ENCODE measurements at places on chromosomes 11 and 22. TPM values are rescaled to one million over a fixed set of nuclear protein-coding genes. Genes with fewer than 3 reads are reported as not detected.

Gene KCNK4
- total RNA-seq = 0.86 TPM

Gene F2
- 0.14 TPM for total RNA-seq

Gene TRIM51
- 0.25 TPM for total RNA-seq

Gene IGLL5
- total RNA-seq = 124 TPM

Gene ZFTA
- total RNA-seq = 5.3 TPM

Gene ANGPTL5
- total RNA-seq = not detected

DNA sequence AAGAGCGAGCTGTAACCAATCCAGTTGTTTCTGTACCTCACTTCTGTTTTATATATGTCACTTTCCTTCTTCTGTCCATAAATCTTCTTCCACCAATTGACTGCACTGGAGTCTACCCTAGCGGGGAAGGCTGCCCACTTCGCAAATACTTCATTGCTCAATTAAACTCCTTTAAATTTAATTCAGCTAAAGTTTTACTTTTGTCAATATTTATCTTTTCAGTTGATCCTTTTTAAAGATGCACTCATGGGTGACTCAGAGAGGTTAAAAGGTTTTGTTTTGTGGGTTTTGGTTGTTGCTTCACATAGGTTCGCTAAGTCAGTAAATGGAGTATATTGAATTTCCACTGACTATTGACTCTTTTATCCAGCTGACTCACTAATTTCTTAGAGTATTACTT lies 597.2 kb downstream of the DLG2 start:
- H3K27ac ChIP-seq = no peak overlapping the region
- H3K4me1 ChIP-seq = no peaks in the 10 kb centered on the region
- H3K4me3 ChIP-seq = no peak overlapping the region
- no peak for DNase-seq
- no peaks in the 10 kb centered on the region for H3K36me3 ChIP-seq
- no peaks in the 10 kb centered on the region for H3K27me3 ChIP-seq

- peaks cover 16% of the 10 kb centered on the region for H3K4me1 ChIP-seq
- no peaks in the 10 kb centered on the region for H3K36me3 ChIP-seq
- peak overlapping the region; percentile 91 for H3K27ac ChIP-seq
These were observed 58.2 kb upstream of the FTH1 start for GRCh38 chr11:62025487-62026105.

GRCh38 chr11:28003615-28004014 lies 104.3 kb downstream of the KIF18A start:
- no peaks in the 10 kb centered on the region for H3K4me1 ChIP-seq
- H3K4me3 ChIP-seq = no peak overlapping the region
- H3K36me3 ChIP-seq = no peaks in the 10 kb centered on the region
- H3K27me3 ChIP-seq = no peaks in the 10 kb centered on the region

GRCh38 chr22:49004484-49005399 lies 822.9 kb downstream of the BRD1 start:
- no peaks in the 10 kb centered on the region for H3K27me3 ChIP-seq
- no peak overlapping the region for H3K4me3 ChIP-seq
- no peaks in the 10 kb centered on the region for H3K4me1 ChIP-seq
- H3K27ac ChIP-seq = no peak overlapping the region
- DNase-seq = no peak

DNA sequence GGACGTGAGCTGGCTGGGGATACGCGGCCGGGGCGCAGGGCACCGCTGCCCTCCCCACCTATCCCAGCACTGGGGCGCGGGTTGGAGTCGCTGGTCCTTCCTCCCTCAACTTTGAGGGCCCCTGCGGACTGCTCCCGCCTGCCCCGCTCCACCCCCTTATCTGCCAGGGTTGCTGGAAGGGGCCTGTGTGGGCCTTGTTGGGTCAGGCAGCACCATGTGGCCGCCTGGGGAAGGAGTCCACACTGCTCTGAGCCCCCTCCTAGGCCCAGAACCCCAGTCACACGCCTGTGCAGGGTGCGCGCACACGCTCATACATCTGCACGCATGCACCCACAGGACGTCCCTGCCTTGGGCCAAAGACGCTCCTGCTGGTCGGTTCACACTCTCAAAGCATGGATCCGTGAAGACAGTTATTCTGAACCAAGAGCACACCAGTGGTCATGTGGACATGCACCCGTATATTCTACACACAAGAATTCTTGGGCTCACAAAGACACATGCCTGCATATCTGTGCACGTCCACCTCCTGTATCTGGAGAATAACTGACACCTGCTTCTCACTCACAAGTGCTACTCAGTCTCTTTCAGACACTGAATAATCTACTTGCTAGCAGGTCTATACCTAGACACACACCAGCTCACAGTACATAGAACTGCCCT lies 710 bp downstream of the TUB start:
- no peaks in the 10 kb centered on the region for H3K36me3 ChIP-seq
- H3K4me1 ChIP-seq = peaks cover 5% of the 10 kb centered on the region
- H3K27ac ChIP-seq = no peak overlapping the region

- no peaks in the 10 kb centered on the region for H3K4me1 ChIP-seq
- no peaks in the 10 kb centered on the region for H3K27me3 ChIP-seq
- H3K4me3 ChIP-seq = no peak overlapping the region
- H3K27ac ChIP-seq = no peak overlapping the region
- no peak for DNase-seq
These were observed 16.9 kb downstream of the EIF3F start for GRCh38 chr11:8004008-8004407.

DNA sequence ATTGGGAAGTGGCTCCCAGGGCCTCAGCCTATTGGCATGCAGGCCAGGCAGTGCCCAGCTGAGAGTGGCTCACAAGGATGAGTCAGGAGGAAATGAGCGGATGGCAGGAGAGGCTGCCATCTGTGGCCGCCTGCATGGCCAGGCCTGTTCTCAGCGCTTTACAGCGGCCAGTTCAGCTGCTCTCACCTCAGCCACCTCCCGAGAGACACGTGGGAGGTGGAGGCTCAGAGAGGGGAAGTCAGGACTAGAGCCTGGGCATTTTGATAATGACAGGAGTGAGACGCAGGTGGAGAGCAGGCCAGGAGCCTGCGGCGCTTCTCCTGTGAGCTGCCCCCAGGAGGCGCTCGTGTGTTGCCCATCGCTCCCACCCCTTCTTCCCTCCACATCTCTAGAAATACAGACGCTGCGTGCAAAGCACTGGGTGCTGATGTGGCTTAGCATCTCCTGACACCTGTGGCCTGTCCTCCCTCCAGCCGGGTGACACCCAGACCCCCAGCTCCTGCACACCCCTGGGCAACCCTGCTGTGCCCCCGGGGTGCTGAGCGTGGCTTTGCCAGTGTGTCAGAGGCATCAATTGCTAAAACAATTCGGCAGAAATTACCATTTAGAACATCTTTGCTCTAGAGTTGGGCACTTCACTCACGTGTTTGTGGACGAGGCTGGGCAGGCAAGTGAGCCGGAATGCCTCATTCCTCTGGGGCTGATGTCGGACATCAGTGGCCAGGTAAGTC lies 21.4 kb upstream of the PANX2 start:
- H3K4me3 ChIP-seq = no peak overlapping the region
- H3K27me3 ChIP-seq = no peaks in the 10 kb centered on the region
- H3K4me1 ChIP-seq = peaks cover 11% of the 10 kb centered on the region
- peak; percentile 91 for DNase-seq
- no peaks in the 10 kb centered on the region for H3K36me3 ChIP-seq

GRCh38 chr22:32574958-32575910 lies 100.6 kb downstream of the FBXO7 start:
- H3K27ac ChIP-seq = no peak overlapping the region
- no peaks in the 10 kb centered on the region for H3K36me3 ChIP-seq

DNA sequence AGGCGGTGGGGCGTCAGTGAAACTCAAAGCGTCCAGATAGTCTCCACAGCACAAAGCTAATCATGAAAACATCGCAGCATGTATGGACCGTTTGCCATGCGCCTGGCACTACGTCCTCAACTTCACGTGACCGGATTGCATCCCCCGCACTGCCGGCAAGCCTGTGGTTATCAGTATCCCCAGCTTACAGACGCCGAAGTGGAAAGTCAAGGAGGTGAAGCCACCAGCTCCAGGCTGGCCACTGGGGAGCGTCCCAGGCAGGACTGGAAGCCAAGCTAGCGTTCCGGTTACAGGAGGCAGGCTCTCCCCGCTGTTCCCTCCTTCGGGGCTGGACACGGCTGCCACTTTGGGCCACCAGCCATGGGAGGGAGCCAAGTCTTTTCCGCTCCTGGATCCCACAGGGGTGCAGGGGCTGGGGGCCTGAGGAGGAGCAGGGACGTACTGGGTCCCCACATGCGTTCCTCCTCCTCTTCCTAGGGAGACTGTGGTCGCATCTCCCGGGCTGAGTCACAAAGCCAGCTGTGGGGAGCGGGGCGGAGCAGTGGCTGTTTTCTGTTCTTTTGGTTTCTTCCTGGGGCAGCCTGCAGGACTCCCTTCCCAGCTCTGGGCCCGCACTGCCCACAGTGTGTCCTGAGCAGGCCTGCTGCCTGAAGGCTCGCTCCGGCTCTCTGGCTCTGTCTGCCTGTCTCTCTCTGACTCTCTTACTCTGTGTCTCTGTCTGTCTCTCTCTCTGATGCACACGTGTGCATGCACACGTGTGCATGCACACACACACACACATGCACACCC lies 4.3 kb upstream of the OSBPL5 start:
- H3K27me3 ChIP-seq = peaks cover 9% of the 10 kb centered on the region
- peak; percentile 26 for DNase-seq
- peaks cover 29% of the 10 kb centered on the region for H3K4me1 ChIP-seq
- H3K36me3 ChIP-seq = no peaks in the 10 kb centered on the region
- H3K4me3 ChIP-seq = no peak overlapping the region

DNA sequence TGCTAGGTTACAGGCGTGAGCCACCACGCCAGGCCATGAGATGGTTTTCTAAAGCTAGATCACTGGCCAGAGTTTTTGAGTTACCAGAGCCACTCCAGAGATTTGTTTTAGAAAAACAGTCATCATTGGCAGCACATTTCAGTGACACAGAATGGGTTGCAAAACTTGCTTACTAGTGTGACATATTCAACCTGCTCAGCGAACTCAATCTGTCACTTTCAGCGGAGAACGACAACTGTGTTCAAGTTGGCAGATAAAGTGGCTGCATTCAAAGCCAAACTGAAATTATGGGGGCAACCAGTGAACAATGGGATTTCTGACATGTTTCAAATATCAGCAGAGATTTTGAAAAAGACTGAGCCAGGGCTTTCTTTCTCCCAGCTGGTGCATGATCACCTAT lies 456.3 kb upstream of the ISX start:
- H3K27ac ChIP-seq = no peak overlapping the region
- no peak for DNase-seq
- H3K4me3 ChIP-seq = no peak overlapping the region
